ENCODE measurements at places on chromosomes 2 and 18. TPM values are rescaled to one million over a fixed set of nuclear protein-coding genes. Genes with fewer than 3 reads are reported as not detected.

The LYG2 gene
- polyA plus RNA-seq: 0.33 TPM

DNA sequence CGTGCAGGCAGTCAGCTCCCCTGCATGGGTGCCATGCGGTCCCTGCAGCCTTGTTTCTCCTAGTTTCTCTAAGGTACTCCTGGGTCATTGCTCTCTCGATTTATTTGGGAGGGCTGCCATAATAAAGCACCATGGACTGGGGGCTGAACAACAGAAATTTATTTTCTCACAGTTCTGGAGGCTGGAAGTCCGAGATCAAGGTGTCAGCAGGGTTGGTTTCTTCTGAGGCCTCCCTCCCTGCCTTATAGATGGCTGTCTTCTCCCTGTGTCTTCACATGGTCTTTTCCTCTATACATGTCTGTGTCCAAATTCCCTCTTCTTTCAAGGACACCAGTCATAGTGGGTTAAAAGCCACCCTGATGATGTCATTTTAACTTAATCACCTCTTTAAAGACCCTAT lies 40.5 kb downstream of the RPL37A start:
- no peak for DNase-seq

- no peak for DNase-seq
Observed at GRCh38 chr2:1617425-1618021, 126.8 kb downstream of the PXDN start.

GRCh38 chr2:31319406-31320175 lies 85.6 kb downstream of the EHD3 start:
- no peak for DNase-seq

The REG3G gene
- not detected for polyA plus RNA-seq

GRCh38 chr2:1638281-1638860 lies 105.9 kb downstream of the PXDN start:
- no peak for DNase-seq
